ENCODE measurements at places on chromosomes 16 and 17.

DNA sequence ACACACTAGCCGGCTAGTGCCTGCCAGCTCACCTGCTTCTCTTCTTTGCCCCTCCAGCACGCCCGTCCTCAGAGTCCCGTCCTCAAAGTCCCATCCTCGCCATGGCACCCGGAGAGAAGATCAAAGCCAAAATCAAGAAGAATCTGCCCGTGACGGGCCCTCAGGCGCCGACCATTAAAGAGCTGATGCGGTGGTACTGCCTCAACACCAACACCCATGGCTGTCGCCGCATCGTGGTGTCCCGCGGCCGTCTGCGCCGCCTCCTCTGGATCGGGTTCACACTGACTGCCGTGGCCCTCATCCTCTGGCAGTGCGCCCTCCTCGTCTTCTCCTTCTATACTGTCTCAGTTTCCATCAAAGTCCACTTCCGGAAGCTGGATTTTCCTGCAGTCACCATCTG is 3.6 kb downstream of the SCNN1G start:
- DNase-seq, result no peak

DNA sequence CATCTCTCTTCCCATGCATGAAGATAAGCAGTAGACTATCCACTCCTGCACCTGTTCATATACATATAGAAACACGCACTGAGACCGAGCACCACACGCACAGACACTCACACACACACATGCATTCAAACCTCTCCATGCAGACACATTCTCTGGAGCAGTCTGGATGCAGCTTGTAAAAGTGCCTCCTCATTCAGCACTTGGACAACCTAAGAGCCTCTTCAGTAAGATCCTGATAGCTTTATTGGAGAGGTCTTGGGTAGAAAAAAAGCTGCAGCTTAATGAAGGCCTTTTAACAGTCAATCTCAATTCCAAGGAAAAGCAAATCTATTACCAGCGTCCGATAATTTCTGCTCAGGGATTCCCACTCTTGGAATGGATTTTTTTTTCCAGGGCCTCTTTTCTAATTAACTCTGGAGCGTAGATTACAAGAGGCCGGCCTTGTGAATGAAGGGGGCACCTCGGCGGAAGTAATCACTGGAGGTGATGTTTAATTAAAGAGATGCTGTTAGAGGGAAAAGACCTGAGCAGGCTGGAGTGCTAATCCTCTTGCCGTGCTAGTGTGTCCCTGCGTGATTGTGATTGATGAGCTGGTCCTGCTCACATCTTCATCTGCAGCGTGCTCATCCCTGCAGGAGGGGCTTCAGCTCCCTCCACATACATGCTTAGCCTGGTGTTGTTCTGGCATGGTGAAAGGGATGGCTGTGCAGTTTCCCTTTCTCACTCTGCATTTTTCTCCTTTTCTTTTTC is 155.1 kb downstream of the RBFOX1 start:
- no peak for DNase-seq

- DNase-seq, result no peak
Observed at GRCh38 chr16:15906439-15906838, 18.0 kb upstream of the CEP20 start.

DNA sequence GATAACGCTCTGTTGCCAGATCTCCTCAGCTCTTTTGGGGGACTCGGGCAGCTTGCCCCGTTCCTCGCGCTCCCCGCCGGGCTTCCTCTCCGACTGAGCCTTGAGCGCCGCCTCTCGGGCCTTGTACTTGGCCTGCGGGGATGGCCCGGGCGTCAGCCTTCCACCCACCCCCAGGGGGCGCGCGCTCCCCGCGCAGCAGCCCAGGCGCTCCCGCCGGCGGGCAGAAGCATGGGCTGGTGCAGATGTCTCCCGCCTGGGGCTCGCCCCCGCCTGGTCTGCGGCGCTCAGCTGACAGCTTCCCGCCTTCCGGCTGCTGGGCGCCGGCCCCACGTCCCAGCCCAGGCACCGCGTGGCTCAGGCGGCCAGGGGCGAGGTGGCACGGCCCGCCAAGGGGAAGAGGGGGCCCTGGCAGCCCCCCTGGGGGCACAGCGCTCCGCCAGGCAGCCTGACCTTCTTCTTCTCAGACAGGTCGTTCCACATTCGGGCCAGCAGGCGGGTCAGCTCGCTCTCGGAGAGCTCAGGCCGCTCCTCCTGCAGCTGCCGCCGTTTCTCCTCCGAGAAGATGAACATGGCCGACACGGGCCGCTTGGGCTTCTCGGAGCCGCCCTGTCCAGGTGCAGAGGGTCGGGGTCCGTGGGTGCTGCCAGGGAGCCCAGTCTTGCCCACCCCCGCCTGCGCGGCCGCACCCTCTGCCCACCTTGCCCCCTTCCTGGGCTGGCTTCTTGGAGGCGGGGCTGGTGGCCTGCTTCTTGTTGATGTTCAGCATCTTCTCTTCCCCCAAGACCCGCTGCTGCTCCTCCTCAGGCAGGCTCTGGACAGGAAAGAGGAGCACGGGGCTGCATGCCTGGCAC is 8.9 kb downstream of the UBTF start:
- DNase-seq, result no peak

GRCh38 chr16:376817-377418 is 4.9 kb downstream of the PGAP6 start:
- DNase-seq, result no peak

GRCh38 chr17:48915459-48916282 is 7.5 kb downstream of the UBE2Z start:
- no peak for DNase-seq

- no peak for DNase-seq
Observed at GRCh38 chr17:35187481-35187880, 6.7 kb downstream of the SLC35G3 start.

DNA sequence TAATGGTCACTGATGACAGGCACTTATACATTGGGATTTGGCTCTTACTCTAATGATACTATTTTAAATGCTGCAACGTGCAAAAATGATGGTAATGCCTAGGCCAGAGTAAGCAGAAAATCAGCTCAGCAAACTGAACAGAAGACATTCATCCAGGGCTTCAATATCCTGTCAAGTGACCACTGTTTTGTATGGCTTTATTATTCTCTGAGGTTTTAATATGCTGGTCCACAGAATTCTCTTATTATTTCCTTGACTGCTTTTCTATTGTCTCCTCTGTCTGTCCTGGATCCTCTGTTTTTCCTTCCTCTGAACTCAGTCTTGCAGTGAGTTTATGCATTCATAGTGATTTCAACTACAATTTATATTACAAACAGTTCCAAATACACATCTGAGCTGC is 90.8 kb upstream of the PMFBP1 start:
- no peak for DNase-seq

DNA sequence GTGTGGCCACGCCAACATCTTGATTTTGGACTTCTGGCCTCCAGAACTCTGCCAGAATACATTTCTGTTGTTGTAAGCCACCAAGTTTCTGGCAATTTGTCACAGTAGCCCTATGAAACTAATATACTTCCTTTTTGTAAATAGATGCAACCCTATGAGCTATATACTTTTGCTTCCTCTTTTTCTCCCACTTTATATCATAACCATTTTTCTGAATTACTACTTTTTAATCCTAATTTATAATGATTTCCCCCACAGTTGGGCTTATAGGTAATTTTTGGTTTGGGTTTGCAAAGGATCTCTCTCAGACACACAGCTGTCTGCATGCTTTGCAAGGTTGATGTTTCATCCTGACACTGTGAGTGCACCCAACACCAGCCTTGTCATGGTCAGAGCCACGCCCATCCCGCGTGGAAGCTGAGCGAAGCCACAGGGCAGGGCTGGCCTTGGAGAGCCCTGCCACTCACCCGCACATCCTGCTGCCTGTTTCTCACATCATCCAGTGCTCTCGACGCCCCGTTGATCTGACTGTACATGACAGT is 5.8 kb downstream of the TRIM25 start:
- no peak for DNase-seq

- DNase-seq, result no peak
Observed at GRCh38 chr16:66455970-66456369, 28.9 kb downstream of the BEAN1 start.

DNA sequence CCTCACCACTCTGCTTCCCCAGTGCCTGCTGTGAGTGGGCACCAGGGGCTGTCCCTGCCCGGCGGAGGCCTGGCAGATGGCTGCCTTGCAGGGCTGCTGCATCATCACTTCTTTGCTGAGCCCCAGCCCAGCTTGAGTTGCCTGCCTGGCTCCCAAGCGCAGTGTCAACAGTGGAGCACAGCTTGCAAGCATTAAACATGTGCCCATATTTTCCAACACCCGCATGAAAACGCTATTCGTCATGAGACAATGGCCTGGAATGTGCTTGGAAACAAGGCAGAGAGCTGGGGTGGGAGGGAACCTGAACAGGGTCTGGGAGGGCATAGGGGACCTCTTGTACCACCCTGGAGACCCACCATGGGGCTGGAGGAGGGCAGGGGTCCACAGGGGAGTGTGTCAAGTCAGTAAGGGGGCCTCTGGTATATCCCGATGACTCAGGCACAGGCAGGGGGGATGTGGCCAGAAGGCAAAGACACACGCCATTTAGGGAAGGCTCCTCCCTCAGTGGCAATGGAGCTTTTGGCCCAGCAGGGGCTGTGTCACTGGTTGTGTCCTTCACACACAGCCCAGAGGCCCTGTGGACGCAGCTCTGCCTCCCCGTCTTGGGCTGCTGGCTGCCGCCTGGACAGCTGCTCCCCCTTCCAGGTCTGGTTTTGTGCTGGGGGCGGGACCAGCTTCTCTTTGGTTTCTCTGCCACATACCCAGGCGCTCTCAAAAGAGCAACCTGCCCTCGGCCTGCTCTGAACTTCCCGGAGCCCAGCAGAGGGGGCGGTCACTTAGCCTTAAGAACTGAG is 17.4 kb upstream of the MTSS2 start:
- DNase-seq, result no peak

DNA sequence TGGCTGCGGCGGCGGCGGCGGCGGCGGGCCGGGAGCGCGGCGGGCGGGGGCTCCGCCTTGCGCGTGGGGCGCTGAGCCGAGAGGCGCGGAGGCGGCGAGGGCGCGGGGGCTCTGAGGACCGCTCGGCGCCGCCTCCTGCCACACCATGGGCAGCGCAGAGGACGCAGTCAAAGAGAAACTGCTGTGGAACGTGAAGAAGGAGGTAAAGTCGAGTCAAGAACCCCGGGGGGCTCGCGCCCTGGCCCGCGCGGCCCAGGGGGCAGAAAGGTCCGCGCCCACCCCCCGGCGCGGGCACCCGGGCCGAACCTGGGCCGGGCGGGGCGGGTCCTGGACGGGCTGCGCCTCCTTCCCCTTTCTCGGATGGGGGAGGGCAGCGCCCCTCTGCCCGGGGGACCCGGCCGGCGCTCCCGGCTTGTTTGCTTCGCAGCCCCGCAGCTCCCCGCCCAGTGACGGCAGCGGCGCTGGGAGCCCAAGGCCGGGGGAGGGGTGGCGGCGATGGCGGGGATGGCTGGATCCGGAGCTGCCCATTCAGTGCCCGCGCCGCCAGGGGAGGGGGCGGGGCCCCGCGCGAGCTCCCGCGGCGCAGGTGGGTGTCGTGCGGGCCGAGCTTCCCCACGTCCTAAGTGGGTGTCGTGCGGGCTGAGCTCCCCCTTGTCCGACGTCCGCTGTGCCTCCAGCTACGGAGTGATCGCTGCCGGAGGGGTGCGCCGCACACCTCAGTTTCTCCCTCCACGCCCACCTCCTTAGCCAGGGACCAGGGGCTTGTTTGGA is 428 bp downstream of the SGSM2 start:
- DNase-seq, result no peak

- no peak for DNase-seq
Observed at GRCh38 chr17:39194089-39194984, 3.1 kb downstream of the CACNB1 start.

GRCh38 chr17:69679829-69680228 is 265.3 kb downstream of the MAP2K6 start:
- DNase-seq, result no peak

- no peak for DNase-seq
Observed at GRCh38 chr17:79991924-79992648, 43.6 kb downstream of the TBC1D16 start.

DNA sequence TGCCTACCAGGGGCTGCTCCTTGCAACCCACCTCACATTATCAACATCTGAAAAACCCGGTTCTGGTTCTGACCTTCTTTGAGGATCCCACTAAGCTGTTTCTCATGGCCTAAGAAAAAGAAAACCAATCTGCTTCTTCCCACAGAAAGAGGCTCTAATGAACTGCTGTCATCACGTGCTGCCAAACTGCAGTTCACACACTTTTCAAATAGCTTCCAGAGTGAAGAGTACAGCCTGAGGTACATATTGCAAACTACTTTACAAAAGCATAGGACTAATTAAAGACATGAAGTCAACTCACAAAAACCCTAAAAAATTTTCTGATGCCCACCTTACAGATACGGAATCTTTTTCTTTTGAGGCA is 36.7 kb downstream of the SMG6 start:
- no peak for DNase-seq

- DNase-seq, result no peak
Observed at GRCh38 chr17:29216856-29217255, 29.8 kb upstream of the CRYBA1 start.

All from NCI-H1417 treated with DMSO at 0.1 percent for 48 hours (cell line).